Activated T-cell treated with anti-CD3 and anti-CD28 coated beads, Interleukin-2, amount 50 U/mL, for 1 hour (primary cell): ENCODE measurements at places on chromosomes 16 and 17.

DNA sequence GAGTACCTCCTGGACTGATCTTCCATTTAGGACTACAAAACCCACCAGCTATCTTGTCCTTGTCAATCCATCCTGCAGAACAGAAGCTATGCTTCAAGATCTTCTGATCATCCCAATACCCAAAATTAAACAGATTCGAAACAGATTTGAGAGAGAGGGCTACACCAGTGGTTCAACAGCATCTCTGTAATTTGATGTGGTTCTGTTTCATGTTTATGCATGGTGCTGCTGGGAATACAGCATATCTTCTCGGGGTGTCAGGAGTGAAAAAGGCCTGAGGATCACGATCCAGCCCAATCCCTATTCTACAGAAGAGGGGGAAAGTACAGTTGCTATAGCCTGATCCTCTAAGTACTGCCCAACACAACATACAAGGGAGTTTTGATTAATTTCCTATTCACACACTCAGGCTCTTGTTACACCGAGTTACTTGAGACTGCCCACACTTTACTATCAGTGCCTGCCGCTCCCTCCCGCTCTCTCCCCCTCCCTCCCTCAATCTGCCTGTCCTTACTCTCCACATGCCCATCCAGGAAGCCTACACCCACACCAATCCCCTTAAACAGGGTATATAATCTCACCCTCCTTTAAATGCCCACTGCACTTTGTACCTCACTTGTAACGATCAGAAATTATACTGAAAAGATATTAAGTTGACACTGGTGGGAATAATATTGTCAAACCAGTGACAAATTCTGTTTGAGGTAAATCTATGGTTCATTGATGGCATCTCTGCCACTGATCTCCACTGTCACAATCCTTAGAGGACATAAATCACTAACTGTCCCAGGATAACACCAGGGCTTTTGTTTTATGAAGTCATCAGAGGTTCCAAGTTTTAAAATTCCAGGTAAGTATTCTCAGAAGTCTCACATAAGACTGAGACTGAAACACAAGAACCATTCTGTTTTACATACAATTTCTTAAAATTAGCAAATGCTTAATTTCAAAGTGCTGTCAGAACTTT, 89.3 kb upstream of the PLEKHM1 start:
- no peak for DNase-seq

DNA sequence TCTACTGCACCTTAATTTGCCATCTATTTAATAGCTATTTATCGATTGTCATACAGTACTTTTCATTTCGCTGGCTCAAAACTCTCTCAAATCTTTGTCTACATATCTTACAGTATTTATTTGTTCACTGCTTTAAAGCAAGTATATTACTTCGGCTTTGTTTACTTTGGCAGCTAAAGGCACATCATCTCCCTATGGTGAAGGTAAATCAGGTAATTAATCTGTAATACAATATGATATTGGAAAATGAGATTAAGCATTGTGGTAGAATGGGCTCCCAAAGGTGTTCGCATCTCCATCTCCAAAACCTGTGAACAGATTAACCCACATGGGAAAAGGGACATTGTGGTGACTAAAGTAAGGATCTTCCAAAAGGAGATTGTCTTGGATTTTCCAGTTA, 6.5 kb downstream of the TMEM170A start:
- no peak for DNase-seq

GRCh38 chr16:11299865-11300559, 18.9 kb upstream of the PRM1 start:
- DNase-seq = no peak

DNA sequence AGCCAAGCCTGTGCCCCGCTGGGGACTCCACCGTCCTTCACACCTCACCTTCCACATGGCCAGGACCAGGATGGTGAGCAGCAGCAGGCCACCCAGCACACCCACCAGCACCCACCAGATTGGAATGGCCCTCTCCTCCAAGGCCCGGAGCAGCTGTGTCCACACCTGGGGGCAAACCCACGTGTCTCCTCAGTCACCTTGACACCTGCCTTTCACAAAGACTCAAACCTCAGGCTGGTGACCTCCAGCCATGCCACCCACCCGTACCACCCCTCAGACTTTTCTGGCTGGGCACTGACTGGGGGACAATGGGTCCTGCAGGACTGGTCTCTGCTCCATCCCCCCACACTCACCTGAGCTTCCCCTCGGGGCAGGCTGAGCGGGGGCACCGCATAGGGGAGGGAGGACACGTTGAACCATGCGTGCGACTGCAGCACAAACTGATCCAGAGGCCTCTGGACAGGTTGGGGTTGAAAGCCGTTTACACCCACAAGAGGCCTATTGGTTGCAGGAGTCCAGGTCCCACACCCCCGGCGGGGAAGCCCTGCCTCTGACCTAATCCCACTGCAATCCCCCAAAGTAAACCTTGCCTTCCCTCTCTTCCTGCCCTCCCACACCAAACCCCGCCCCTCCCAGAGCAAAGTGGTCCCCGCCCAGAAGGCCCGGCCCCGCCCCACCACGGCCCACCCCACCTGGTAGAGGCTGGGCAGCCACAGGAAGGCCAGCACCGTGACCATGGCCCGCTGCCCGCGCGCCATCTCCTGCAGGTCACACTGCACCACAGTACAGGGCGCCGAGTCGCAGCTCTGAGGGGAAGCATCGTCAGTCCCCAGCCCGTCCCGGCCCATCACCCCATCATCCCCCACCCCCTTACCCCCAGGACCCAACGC, 10.9 kb upstream of the FAM171A2 start:
- DNase-seq = no peak

DNA sequence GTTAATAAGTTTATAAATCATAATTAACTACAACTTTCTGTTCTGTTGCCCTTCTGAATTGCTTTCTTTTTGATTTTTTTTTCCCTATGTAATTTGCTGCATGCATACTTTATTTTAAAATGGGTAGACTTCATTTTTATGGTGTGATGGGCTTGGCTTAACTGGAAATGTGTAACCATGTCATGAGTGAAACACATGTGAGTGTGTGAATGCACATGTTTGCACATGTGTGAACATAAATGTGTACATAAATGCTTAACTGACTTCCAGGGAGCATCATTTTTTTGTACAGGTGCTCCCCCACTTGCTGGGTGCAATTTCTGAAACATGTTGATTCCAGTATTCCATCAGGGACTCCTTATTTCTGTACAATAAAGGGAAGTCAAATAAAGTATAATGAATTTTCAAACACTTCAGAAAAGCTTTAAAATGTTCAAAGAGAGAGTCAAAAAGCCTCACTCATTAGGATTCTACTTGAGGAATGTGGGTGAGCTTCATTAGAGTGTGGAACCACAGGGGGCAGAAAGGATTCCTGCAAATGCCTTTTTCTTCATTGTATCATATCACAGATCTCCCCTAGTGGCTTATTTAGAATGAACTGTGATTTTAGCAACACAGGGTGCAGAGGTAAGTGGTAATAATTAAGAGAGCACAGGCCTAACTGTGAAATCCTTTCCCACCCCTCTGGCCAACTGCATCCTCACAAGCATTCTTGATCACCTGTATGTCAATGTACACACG, 31.7 kb upstream of the CDH11 start:
- DNase-seq = no peak

- DNase-seq = no peak
These were observed 66.1 kb downstream of the RAB11FIP4 start for GRCh38 chr17:31457391-31458234.

DNA sequence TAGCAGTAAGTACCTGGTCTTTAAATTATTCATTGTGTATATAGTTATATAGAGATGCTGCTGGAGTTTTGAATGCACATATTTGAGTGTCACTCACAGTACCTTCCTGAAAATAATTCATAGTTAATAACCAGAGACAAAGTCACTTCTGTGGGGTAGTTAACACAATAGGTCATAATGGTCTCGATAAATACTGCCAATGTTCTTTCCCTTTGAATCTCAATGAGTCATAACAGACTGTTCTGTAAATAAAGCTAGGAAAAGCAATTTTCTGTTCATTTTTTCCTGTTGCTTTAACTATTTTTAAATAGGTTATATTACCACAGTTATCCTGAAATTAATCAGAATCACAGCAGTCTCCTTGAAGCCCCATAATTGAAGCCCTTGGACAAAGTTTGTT, 87.2 kb downstream of the MAP2K4 start:
- DNase-seq = no peak

- DNase-seq = no peak
These were observed 6.0 kb downstream of the COG1 start for GRCh38 chr17:73198930-73199260.

DNA sequence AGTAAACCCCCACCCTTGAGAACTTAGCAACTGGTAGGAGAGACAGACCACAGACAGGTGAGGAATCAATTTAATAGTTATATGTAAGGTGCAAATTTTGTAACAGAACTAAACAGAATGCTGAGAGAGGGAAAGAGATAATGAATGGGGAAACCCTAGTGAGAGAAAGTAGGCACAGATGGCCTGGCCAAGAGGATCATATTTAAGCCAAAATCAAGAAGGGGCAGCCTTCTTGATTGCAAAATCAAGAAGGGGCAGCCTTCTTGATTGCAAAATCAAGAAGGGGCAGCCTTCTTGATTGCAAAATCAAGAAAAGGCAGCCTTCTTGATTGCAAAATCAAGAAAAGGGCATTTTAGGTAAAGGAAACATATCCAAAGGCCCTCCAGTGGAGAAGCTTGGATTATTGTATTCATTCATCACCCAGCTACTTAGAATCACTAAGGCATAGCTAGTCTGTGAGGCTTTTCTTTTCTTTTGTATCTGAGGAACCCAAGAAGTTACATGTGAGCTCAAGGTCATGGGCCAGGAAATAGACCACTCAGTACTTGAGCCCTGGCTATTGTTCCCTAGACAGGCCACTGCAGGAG, 190.6 kb downstream of the CYLD start:
- DNase-seq = no peak

DNA sequence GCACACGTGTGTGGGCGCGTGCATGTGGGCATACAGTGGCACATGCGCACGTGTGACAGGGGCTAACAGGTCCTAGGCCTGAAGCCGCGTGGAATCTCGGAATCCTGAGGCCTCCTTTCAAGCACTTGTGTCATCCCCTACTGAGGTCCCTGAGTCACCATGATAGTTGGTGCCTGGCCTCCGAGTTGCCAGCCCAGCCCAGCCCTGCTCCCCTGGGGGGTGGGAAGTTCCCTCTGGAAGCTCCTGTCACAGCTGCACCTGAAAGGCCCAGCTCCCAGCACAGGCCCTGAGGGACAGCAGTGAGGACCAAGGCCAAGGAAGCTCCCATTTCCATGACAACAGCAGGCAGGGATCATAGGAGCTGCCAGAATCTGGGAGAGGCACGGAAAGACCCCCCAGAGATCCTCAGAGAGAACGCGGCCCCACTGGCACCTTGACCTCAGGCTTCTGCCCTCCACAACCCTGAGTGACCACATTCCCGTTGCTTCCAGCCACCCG, 35.4 kb upstream of the ENPP7 start:
- DNase-seq = no peak

- DNase-seq = no peak
These were observed 7.6 kb downstream of the RFWD3 start for GRCh38 chr16:74659041-74659440.

GRCh38 chr16:70614208-70614951, 32.0 kb upstream of the IL34 start:
- no peak for DNase-seq

GRCh38 chr16:79168321-79168720, 432.2 kb downstream of the MAF start:
- DNase-seq = no peak

DNA sequence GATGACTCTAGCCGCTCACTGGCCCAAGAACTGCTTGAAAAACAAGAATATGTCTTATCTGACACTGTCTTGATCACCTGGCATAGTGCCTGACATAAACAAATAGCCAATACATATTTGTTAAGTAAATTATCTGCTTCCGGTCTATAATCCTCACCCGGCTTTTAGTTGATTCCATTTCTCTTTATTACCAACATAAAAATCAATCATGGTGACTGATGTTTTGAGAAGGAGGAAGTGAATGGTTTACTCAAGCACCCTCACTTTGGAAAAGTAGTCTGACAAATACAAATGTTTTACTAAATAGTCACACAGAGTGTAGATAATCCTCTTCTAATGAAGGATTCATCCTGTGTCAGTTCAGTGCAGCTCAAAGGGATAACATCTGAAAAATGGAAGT, 47.0 kb downstream of the SKAP1 start:
- no peak for DNase-seq

- DNase-seq = no peak
These were observed 13.9 kb upstream of the ZCCHC14 start for GRCh38 chr16:87506423-87507350.

GRCh38 chr17:5254903-5255521, 20.4 kb upstream of the SCIMP start:
- no peak for DNase-seq
